Omental fat pad (tissue), 4 donors: ENCODE measurements at places on chromosomes 13 and 19. TPM values are rescaled to one million over a fixed set of nuclear protein-coding genes. Genes with fewer than 3 reads are reported as not detected.

DNA sequence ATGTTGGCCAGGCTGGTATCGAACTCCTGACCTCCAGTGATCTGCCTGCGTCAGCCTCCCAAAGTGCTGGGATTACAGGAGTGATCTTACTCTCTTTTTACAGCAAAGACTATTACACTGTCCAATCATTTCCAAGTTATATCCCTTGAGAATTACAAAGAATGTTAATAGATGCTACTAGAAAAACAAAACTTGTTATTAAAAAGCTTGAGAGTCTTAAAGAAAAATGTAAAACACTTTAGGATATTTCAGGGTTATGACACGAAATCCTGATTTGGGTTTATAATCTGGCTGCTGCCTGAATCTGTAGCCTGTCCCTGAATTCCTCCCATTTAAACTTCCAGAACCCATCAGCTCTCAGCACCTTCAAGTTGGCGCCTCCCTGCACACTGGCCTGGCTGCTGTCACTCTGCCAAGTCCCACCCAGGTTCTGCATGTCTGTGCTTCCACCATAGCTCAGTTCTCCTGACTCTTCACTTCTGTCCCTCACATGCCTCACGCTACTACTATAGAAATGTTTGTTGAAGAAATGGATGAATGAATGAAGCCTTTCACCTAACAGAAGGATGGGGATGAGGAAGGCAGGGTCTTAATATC, 55.8 kb upstream of the RFXAP start:
- no peak for DNase-seq

DNA sequence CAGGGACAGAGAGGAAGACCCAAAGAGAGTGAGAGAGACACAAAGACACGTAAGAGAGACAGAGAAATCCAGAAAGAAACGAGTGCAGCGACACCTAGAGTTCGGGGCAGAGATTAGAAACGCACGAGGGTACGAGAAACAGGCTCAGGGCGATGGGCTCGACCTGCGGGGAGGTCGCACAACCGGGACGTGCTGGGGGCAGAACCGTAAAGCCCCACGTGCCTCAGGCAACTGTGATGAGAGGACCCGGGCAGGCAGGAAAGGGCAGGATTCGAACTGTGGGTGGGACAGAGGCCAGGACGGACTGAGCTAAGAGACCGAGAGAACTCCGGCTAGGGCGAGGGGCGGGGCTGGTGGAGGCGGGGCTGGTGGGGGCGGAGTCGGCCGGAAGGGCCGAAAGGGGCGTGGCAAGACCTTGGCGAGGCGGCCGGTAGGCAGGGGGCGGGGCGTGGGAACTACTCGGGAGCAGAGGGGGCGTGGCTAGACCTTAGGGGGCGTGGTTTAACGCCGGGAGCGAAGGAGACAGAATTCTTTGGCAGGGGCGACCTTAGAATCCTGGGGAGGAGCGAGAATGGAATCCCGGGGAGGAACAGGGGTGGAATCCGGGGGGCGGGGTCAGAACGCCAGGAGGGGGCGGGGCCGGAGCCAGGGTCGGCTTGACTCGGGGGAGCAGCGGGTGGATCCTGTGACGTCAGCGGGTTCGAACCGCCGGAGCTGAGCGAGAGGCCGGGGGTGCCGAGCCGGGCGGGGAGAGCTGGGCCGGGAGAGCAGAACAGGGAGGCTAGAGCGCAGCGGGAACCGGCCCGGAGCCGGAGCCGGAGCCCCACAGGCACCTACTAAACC, at the start of gene NECTIN2:
Gene NECTIN2 (plus strand): TSS at position 686 of the 843 bp plus-strand sequence. CDS start 229 bp downstream, outside the sequence.
- DNase-seq: peak; percentile 100

DNA sequence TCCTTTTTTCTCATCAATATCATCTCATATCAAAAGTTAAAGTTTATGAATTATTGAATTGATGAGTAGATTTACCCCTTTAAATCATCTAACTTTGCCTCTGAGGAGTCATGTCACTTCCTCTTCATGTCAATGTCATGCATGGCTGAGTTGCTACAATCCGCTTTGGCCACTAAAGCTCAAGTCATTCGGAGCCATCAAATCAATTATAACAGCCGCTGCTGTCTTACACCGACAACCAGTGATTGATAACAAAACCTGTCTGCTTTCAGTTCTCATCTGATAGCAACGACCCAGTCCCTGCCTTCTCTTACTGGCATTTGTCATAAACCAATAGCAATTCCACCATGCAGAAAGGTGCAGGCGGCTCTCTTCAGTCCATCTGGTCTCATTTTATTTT, 429.3 kb downstream of the DIAPH3 start:
- no peak for DNase-seq

DNA sequence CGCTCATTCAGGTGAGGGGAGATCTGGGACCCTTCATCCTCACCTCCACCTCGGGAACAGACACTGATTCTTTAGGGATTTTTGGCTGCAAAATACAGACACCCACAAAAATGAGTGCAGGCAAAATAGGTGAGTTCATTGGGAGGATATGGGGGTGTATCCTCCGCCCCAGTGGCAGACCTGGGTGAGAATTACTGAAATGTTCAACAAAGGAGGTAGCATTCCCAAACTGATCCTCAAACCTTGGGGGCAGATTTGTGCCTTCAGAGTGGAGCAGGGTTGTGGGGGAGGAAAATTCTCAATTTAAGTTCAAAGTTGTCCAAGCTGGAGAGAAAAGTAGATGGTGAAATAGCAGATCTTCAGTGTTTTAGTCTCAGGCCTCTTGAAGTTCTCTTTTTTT, 31.3 kb upstream of the SIN3B start:
- DNase-seq: no peak

DNA sequence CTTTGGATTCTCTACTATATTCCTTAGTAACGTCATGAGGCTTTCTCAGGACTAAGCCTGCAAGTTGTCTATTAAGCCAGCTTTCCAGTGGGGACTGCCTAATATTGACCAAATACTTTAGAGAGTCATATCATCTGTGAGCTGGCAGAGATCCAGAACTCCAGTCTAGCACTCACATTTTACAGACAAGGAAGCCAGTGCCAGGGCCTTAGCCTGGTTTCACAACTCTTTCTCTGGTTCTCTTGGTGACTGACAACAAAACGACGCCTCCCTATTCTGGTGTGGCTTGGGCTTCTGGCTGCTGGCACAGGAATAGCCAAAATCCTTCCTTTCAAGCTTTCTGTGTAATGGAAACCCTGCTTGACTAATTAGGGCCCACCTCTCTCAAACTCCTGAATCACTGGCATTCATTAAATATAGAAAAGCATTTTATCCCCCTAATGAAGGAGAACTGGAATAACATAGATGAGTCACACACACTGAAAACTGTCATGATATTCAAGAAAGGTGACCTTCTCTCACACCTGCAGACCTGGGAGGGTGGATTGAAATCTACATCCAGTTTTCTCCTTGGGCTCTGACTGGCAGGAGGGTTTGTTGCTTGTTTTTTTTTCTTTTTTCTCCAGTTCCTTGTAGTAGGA, 75.2 kb upstream of the UBL3 start:
- peak; percentile 58 for DNase-seq

GRCh38 chr19:21604351-21604926, 99.0 kb downstream of the ZNF429 start:
- DNase-seq: no peak

- DNase-seq: no peak
These were observed 27.8 kb downstream of the ERCC5 start for GRCh38 chr13:102873653-102874052.

- DNase-seq: no peak
These were observed 12.9 kb downstream of the TMEM143 start for GRCh38 chr19:48350856-48351255.

- DNase-seq: no peak
These were observed 54.9 kb downstream of the TUBGCP3 start for GRCh38 chr13:112532837-112533745.

DNA sequence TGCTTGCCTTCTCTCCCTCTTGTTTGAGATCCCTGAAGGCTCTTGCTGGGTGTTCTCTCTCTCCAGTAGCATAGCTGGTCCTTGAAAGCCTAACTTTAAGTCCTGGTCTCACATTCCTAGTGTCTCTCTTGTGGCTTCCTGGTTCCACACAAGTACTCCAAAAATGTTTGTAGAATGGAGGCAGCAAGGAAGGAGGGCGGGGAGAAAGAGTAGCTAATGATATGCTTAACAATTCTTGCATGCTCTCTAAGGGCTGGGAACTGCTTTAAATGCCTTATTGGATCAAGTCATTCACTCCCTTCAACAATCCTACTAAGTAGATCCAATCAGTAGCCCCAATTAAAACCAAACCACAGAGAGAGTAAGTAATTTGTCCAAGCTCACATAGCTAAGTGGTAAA, 357.3 kb downstream of the KLF5 start:
- no peak for DNase-seq

- no peak for DNase-seq
These were observed 13.9 kb downstream of the C3 start for GRCh38 chr19:6706633-6706958.

- DNase-seq: no peak
These were observed 6.8 kb upstream of the MRPS31 start for GRCh38 chr13:40777809-40778175.

- DNase-seq: no peak
These were observed 1.6 kb upstream of the ANGPTL6 start for GRCh38 chr19:10104130-10104513.

- DNase-seq: no peak
These were observed 103.5 kb downstream of the FOXO1 start for GRCh38 chr13:40562975-40563349.

GRCh38 chr13:80336776-80337287, 4.1 kb downstream of the SPRY2 start:
- no peak for DNase-seq

DNA sequence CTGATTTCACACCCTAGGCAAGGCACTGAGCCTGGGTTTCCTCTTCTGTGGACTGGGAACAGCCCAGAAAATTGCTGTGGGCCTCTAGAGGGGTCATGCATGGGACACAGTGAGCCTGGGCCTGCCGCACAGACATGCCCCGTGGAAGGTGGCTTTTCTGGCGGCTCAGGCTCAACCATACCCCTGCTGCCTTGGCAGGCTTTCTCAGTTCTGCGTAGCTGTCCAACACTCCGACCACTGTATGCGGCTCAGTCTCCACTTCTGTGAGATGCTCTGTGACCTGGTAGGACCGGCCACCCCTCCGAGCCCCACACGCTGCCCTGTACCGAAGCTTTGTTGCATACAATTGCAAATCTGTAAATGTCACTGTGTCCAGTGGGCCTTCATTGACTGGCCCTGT, 126.3 kb downstream of the UQCRFS1 start:
- DNase-seq: no peak

- peak; percentile 49 for DNase-seq
These were observed 413.9 kb downstream of the COG6 start for GRCh38 chr13:40069173-40070044.

GRCh38 chr19:4557971-4558941, 1.2 kb downstream of the SEMA6B start:
- DNase-seq: no peak

- DNase-seq: no peak
These were observed 782 bp downstream of the CYSLTR2 start for GRCh38 chr13:48654511-48654910.

GRCh38 chr13:107642831-107643230, 572.5 kb downstream of the LIG4 start:
- DNase-seq: no peak

- no peak for DNase-seq
These were observed 23.4 kb upstream of the SLITRK1 start for GRCh38 chr13:83905641-83906040.

GRCh38 chr19:32873247-32873959, 3.8 kb upstream of the SLC7A9 start:
- no peak for DNase-seq

- DNase-seq: no peak
These were observed 19.6 kb upstream of the QTRT1 start for GRCh38 chr19:10681658-10682057.

- no peak for DNase-seq
These were observed 17.3 kb downstream of the DEDD2 start for GRCh38 chr19:42200116-42200715.

GRCh38 chr13:29006359-29006850, 186.3 kb downstream of the MTUS2 start:
- DNase-seq: no peak

GRCh38 chr19:4600893-4601292, 38.4 kb upstream of the TNFAIP8L1 start:
- DNase-seq: no peak

DNA sequence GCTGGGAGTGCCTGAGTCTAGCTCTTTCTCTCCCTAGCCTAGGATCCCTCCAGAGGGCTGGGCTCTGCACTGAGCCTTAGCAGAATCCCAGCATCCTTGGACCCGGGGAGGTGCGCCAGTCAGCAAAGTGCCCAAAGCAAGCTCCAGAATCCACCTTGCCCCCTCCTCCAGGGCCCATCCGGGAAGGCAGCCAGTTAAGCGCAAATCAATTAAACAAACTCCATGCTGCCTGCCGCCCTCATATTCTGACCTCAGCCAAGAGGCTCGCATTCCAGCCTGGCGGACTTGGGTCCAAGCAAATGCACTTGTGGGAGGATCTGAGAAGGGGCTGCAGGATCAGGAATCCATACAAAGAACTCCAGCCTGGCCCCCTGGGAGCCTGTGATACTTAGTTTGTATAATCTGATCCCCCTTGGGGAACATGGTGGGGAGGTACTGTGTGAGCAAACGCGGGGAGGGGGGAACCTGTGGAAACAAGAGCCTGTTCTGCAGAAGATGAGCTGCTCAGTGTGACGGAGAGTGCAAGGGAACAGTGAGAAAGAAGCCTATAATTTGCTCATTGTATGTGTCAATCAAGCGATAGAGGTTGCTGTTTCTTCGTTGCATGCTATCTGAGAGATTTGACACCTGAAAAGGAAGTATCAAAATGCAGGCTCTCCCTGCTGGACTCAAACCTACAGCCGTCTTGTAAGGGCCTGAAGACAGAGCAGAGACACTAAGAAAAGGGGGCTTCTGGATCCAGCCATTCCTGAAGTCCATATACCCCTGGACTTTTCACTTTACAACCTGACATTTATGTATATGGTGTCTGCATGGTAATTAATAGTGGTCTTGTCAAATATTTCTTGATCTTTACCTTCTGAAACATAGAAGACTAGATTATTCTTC, 29.4 kb downstream of the ZNRF4 start:
- DNase-seq: no peak

- no peak for DNase-seq
These were observed 614.4 kb upstream of the PCDH9 start for GRCh38 chr13:67844574-67844973.

DNA sequence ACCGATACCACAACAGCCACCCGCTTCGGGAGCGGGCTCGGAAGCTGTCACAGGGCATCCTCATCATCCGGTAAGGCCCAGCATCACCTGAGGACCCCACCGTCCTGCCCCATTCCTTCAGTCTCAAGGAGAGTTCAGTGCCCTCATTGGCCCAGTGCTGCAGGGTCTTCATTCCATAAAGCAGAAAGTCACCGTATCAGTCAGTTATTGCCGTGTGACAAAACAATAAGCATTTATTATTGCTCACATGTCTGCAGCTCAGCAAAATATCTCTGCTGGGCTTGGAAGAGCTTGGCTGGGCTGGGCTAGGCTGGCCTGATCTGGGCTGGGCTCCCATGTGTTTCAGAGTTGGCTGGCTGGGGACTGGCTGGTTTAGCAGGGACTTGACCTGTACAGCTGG, 8.1 kb upstream of the MRI1 start:
- DNase-seq: no peak

- no peak for DNase-seq
These were observed 770.3 kb upstream of the SLITRK5 start for GRCh38 chr13:86900906-86901305.

Gene MAST3
- total RNA-seq: 6.2 TPM

Gene CGB3
- total RNA-seq: not detected

Gene OR7A5
- total RNA-seq: not detected

Gene LRRC63
- total RNA-seq: 1.0 TPM

Gene ADAMTS10
- 24.6 TPM for total RNA-seq

Gene PAF1
- total RNA-seq: 60.3 TPM

Gene ACP7
- total RNA-seq: not detected

Gene CNFN
- not detected for total RNA-seq

Gene KLK6
- total RNA-seq: not detected

Gene MAP3K10
- 6.1 TPM for total RNA-seq

Gene PRDX2
- 320 TPM for total RNA-seq

Gene LYPD3
- 0.47 TPM for total RNA-seq

Gene COL5A3
- 74.1 TPM for total RNA-seq

Gene PRR22
- 0.79 TPM for total RNA-seq
